ENCODE measurements at places on chromosomes 2 and 18.

GRCh38 chr18:60755134-60755533 is 382.6 kb upstream of the MC4R start:
- no peak for DNase-seq

- DNase-seq = no peak
Measured at GRCh38 chr18:36576339-36576738, 252.5 kb downstream of the TPGS2 start.

GRCh38 chr2:142973160-142973821 is 95.8 kb downstream of the KYNU start:
- DNase-seq = no peak

DNA sequence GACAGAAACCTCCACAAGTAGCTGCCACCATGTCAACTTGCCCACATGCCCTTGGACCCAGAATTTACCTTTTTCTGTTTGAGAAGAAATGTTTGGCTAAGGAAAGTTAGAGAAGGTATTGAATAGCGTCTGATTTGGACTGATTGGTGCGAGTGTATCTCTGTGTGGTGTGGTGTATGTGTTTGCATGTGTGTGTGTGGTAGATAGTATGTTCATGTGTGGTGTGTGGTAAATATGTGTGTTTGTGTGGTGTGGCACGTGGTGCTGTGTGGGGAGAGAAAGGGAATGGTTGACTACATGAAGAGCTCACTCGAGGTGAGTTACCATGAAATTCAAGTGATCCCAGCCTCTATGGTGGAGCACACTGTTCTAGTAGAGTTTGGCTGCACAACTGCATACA is 360.8 kb upstream of the SPHKAP start:
- no peak for DNase-seq

- DNase-seq = no peak
Measured at GRCh38 chr18:22840606-22841144, 92.5 kb upstream of the RBBP8 start.

DNA sequence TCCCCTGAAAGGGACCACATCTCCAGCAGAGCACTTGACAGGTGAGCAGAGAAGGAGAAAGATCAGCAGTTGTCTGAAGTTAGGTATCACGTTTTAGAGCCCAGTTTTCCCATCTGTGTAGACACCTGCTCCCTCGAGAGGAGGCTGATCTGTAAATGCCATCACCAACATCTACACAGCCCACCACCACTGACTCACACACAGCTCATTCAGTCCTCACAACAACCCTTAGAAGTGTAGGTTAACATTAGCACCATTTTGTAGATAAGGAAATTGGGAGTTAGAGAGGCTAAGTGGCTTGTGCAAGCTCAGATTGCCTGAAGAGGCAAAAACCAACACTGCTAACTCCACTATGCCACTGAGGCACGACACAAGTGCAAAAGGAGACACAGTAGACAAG is 37.2 kb upstream of the STAT1 start:
- no peak for DNase-seq

DNA sequence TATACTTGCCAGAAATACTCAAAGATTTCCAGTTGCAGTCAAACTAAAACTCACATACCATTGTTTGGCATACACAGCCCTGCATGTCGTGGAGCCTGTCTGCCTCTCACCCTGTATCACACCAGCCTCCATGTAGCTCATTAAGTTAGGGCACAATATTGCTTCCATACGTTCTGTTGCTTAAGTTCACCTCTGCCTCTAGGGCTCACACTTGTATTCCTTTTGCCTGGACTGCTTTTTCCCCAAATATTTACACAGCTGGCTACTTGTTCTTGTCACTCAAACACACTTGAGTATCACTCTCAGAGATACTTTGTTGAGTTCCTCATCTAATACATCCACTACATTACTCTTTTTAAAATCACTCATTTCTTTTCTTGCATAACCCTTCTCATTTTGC is 83.1 kb downstream of the PTH2R start:
- DNase-seq = no peak

DNA sequence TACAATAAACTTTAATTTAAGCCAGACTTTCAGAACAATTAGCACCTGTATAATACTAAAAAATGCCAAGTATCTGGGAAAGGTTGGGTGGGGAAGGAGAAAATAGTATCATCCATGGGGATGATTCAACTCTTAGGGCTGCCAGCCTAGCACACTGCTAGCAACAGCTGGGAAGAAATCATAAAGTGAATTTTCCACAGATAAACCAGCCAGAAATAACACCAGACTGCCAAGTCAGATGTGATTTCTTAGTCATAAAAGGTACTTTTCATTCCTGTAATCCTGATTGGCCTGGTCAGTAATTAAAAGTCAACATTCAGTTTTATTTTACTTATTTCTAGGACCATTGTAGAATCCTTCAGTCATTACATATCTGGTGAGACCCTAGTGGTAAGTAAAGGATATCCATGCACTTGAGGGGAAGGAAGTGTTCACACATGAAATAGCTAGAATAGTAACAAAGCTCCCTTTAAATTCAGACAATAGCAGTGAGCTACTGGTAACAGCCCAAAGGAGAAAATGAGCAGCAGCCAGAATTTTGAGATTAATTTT is 59.4 kb downstream of the LIMS1 start:
- no peak for DNase-seq

GRCh38 chr18:78687736-78688135 is 291.9 kb upstream of the SALL3 start:
- DNase-seq = no peak

DNA sequence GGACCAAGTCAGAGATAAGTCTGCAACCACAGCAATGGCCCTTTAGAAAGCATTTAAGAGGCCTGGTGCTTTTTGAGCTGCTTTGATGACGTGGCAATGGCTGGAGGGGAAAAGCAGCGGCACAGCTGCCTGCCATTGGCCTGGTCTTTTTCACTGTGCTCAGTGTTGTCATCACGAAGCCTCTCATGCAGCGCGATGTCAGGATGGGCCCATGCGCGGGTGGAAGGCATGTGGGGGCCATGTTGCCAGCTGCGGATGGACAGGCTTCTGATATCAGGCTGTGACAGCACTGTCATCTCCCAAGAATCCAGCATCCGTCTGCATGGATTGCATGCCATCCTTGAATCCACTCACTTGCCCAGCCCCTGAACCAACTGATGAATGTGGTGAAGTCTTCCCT is 204.5 kb downstream of the ACKR3 start:
- no peak for DNase-seq

DNA sequence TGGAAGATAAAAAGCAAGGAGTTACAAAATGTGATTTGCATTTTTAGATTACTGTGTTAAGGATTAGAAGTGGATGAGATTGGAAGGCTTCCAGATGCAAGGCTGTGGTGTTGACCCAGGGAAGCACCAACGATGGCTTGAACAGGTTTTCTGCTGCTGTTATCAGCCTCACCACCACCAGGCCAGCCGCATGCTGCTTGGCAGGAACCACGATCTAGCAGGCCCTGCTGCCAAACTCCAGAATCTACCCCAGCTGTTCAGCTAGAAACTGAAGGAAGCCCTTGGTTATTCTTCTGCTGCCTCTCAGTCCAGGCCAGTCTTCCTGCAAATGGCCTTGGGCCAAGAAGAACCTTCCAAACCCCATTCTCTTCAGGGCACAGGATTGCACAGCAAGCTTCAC is 133.9 kb downstream of the MTCL1 start:
- no peak for DNase-seq

GRCh38 chr2:213177679-213178078 is 26.3 kb upstream of the IKZF2 start:
- no peak for DNase-seq

GRCh38 chr2:48346124-48346536 is 183.8 kb upstream of the STON1 start:
- DNase-seq = no peak

GRCh38 chr18:73283032-73283431 is 415.2 kb upstream of the NETO1 start:
- no peak for DNase-seq

GRCh38 chr2:177295484-177295883 is 31.0 kb upstream of the NFE2L2 start:
- DNase-seq = no peak

GRCh38 chr2:168770796-168771195 is 31.6 kb upstream of the NOSTRIN start:
- no peak for DNase-seq

DNA sequence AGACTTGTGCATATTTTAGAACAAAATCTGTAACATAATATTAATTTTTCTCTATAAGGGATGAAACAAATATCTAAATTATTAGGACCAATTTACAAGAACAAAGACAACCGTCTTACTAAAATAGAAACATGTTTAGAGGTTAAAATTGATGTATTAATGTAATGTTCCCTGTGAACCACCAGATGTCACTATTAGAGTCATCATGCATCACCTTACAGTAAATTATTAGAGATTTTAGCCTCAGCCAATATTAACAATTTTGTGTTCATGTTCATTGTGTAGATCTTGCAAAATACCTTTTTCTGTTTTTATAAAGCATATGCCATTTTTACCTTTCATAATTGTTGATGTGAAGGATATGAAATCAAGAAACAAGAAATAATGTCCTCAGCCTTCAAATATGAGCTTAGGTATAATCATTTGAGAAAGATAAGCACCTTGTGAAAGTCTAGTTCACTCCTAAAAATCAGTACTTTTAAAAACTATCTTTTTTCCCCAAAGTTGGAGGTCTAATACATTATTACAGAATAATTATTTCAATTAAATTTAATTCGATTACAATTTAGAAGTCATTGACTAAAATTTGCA is 344.3 kb upstream of the KCNH7 start:
- DNase-seq = no peak

- no peak for DNase-seq
Measured at GRCh38 chr2:43343573-43344304, 117.3 kb upstream of the ZFP36L2 start.

GRCh38 chr2:119024152-119024551 is 82.2 kb downstream of the MARCO start:
- DNase-seq = no peak

GRCh38 chr2:218400167-218400929 is 680 bp downstream of the CTDSP1 start:
- DNase-seq = peak; percentile 50

Measured in CD4-positive, alpha-beta T cell treated with Interleukin-21 for 1 hour (primary cell).